ENCODE measurements at places on chromosomes 5 and 9.

- no peak for DNase-seq
Observed at GRCh38 chr5:95899006-95899405, 62.6 kb downstream of the ELL2 start.

DNA sequence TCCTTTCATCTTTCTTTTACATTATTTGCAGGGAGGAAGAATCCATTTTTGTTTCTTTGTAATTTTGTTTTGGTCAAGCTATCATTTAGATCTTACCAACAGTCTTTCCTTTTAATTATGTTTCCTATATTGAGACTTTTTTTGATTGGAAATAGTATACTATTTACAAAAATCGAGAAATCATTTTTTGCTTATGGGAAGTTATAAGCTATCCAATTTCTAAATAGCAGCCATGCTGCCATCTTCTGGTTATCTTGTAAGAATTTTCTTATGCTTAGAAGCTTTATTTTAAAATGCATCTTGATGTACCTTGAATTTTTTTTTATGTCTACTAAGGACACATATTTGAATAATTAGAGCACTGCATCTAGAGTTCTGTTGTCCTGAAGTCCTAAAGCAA, 821.2 kb downstream of the PTPRD start:
- DNase-seq, result no peak

- no peak for DNase-seq
Observed at GRCh38 chr5:33604503-33604902, 163.7 kb downstream of the TARS1 start.

DNA sequence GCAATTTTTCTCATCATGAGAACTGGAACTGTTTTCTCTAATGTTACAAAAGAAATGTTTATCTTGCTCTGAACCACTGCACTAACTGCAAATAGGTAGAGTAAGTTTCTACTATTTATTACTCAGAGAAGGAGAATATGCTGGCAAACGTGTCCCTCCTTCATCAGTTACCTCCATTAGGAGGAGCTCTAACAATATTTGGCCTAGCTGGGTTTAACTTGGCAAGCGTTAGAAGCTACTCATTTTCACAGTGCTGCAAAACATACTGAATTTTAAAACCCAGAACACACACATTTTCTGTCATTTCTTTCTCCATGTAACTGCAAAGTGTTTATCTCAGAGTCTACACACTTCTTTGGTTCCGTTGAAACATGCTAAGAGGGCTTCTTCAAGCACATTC, 101.0 kb upstream of the GABRG2 start:
- no peak for DNase-seq

DNA sequence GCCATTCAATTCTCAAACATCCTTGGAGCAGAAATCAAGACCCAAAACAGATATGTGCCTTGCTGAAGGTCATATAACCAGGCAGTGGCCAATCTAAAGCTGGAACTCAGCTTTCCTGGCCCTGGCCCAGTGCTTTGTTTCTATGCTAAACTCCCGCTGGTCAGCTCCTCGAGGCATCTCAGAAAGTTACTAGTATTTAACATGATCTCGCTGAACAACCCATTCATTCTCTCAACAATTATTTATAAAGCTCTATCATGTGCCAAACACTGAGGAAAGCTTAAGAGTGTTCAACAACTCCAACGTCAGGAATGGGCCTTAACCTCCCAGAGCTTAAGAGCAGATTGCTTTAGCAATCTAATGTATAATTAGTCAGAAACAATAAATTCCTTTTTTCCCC, 54.0 kb downstream of the FOXD1 start:
- DNase-seq, result no peak

DNA sequence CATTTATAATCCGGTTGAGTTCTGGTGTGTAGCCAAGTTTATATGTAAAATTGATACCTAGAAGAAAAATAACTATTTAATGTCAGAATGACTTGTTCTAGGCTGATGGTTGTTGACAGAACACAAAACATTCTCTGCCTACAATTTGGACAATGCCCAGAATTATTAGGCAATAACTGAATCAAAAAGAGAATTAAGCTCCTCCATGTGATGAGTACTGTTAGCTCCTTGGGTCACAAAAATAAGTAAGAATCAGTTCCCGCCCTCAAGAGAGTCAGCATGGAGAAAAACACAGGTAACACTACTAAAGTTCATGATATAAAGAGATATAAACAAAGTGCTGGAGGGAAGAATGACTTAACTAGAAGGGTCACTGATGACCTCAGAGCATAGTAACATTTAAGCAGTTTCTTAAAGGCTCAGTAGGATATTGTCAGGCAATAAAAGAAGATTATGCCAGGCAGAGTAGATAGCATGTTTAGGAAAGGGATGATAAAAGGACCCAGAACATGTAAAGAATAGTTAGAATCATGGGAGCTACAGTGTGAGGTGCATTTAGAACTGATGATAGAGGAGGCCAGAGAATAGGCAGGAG, 200.5 kb upstream of the ACTBL2 start:
- DNase-seq, result no peak

- no peak for DNase-seq
Observed at GRCh38 chr5:88867638-88868037, 15.3 kb downstream of the MEF2C start.

GRCh38 chr9:33778700-33779351, 16.5 kb upstream of the PRSS3 start:
- peak; percentile 33 for DNase-seq

DNA sequence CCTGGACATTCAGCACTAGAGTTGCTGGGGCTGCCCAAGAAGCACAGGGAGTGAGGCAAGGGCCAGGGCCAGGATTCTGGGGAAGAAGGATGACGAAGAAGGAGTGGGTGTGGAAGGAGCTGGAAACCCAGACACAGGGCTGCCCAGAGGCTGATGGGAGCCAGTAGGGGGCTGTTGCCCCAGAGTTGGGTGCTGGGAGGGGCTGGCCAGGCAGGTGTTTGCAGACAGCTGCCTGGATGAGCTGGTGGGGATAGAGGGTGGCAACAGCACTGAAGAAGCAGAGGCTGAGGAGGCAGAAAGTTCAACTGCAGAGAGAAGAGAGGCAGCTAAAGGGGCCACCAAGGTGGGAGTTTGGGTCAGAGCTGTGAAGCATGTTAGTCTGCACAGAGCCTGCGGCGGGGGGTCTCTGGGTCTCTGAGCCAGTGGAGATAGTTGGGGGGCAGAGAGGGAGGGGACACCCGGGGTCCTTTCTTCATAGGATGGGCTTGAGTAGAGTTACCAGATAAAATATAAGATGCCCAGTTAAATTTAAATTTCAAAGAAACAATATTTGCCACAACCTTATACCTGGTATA, 2.5 kb upstream of the AQP7 start:
- no peak for DNase-seq

GRCh38 chr5:133696006-133696584, 83.8 kb upstream of the FSTL4 start:
- no peak for DNase-seq
